ENCODE measurements at places on chromosomes 12 and 14.

DNA sequence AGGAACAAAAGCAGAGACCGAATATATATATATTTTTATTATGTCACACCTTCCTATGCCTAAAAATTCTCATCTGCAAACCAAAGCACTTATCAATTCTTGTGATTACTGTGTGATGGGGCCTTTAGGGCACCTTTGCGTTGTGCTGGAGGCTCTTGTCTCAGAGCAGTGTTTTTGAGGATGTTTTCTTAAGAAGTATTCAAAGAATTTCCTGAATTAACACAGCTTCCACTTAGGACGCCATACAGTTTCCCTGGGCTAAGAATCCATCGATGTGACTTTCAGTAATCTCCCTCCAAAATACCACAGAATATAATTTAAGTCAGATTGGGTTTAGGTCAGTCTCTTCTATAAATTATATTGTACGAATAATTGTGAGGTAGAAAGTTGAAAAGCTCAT lies 22.0 kb upstream of the HIF1A start:
- DNase-seq, result no peak

DNA sequence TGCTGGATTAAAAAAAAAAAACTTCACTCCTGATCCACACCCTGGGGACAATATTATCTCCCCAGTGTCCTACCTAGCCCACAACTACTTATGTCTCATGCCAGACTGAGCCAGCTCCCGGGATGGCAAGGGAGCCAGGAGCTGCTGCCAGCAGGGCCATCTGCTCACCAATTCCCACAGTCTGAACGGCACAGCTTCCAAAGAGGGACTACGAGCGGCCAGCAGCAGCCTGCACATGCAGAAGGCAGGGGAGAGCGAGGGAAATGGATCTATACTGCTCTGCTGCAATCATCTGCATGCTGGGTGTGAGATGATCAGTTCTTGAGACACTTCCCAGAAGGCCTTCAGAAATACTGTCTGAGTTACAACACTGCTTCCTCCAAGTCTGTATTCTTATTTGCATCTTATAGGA lies 11.1 kb downstream of the SSH1 start:
- no peak for DNase-seq

DNA sequence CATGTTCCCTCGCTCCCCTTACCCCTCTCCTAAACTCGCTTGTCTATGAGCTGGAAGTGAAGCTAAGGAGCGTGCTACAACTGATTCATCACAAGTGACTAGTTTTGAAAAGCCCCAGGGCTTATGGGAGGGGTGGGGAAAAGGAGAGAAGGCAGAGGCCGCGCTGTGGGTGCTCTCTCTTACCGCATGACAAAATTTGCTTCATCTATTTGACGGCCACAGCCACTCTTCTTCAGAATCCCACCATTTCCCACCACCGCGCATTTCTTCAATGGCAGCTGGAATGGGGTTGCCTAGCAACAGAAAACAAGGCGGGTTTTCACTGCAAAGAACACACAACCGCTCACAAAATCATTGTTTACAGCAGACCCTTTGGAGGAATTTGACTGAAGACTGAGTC lies 79.4 kb downstream of the ST8SIA1 start:
- DNase-seq, result no peak

DNA sequence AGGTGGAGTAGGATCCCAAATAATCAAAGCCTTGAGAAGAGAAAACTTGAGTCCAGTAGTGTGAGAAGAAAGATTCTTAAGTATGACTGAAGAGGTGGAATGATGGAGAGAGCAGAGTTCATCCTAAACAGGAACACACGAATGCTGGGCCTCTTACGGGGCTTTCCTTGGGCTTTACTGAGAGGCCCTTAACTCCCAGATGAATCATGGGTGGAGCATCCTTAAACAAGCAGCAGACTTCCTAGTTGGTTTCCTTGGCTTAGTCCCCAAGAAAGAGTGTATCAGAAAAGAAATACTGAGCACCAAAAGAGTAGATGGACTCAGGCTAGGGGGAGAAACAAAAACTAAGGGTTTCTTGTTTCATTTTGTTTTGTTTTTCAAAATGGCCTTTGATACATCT lies 132.5 kb downstream of the GPR135 start:
- DNase-seq, result no peak

GRCh38 chr14:42750771-42751170 lies 1144.1 kb downstream of the LRFN5 start:
- DNase-seq, result no peak

- DNase-seq, result no peak
Observed at GRCh38 chr14:93089521-93090269, 26.0 kb downstream of the ITPK1 start.

- DNase-seq, result peak; percentile 41
Observed at GRCh38 chr14:93655078-93655750, 133.1 kb downstream of the PRIMA1 start.

DNA sequence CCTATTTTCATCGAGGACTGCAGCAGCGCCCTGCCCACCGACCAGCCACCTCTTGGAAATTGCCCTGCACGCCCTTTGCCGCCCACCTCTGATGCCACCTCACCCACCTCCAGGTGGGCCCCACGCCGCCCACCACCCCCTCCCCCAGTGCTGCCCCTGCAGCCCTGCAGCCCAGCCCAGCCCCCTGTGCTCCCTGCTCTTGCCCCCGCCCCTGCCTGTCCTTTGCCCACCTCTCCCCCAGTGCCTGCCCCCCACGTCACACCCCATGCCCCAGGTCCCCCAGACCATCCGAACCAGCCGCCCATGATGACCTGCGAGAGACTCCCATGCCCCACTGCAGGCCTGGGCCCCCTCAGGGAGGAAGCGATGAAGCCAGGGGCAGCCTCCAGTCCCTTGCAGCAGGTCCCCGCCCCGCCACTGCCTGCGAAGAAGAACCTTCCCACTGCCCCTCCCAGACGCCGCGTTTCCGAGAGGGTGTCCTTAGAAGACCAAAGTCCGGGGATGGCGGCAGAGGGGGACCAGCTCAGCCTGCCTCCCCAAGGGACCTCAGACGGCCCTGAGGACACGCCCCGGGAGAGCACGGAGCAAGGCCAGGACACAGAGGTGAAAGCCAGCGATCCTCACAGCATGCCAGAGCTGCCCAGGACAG lies 96.5 kb downstream of the LGMN start:
- DNase-seq, result no peak

GRCh38 chr12:69464428-69464827 lies 5.8 kb upstream of the FRS2 start:
- no peak for DNase-seq

All from DMS79 treated with DMSO at 0.1 percent for 48 hours (cell line).